ENCODE measurements at places on chromosomes 16 and 17. TPM values are rescaled to one million over a fixed set of nuclear protein-coding genes. Genes with fewer than 3 reads are reported as not detected.

The SLFN14 gene
- not detected for total RNA-seq

The IRX5 gene
- total RNA-seq, result not detected

The GPR179 gene
- total RNA-seq, result 0.11 TPM

The MT3 gene
- total RNA-seq, result 3.1 TPM

The HAP1 gene
- 0.11 TPM for total RNA-seq

The HID1 gene
- total RNA-seq, result 9.5 TPM
